Mucosa of gallbladder (tissue), 1 donor: ENCODE measurements at places on chromosomes 7 and 10. TPM values are rescaled to one million over a fixed set of nuclear protein-coding genes. Genes with fewer than 3 reads are reported as not detected.

DNA sequence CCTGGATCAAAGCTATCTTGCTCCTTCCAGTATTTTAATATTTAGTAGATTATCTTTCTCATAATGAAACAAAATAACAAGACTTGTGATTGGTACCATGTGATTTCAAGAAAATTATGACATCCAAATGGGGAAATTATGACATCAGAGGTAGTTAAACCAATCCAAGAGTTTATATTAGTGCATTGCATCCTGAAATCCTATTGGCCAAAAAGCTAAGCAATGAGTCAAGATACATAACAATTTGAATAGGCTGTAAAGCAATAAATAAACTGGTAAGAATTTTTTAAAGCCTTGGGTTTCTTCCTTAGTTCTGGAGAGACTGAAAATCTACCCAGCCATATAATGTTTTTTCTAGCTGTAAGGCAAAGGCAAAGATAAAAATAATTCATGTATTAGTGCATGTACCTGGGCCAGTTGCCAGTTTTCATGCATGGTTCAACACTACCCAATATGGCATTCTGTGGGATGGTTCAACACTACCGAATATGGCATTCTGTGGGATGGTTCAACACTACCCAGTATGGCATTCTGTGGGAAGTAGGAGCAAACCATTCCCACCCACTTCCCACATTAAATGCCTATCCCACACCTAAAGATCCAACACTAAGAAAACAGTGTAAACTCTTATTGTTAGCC, at the start of gene RNF148:
Gene RNF148 (minus strand): TSS at position 51 of the 639 bp plus-strand sequence. CDS start 172 bp downstream, outside the sequence.
- DNase-seq = no peak

GRCh38 chr7:140673774-140674155, 1.0 kb downstream of the ADCK2 start:
- no peak for DNase-seq

DNA sequence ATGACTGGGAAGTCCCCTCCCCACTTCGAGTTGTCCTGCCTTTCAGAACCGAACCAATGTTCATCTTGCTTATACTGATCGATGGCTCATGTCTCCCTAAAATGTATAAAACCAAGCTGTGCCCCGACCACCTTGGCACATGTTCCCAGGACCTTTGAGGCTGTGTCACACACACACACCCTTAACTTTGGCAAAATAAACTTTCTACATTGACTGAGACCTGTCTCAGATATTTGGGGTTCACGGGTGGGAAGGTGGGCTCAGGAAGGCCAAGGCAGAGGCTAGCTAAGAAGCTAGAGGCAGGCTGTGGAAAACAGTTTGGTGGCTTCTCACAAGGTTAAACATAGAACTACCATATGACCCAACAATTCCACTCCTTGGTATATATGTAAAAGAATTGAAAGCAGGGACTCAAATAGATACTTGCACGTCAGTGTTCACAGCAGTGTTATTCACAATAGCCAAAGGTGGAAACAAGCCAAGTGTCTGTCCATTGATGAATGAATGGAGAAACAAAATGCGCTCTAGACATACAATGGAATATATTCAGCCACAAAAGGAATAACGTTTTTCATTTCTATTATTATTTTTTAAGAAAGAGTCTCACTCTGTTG, 15.4 kb downstream of the PRF1 start:
- DNase-seq = no peak

Gene EIF5AL1
- total RNA-seq = 0.14 TPM

DNA sequence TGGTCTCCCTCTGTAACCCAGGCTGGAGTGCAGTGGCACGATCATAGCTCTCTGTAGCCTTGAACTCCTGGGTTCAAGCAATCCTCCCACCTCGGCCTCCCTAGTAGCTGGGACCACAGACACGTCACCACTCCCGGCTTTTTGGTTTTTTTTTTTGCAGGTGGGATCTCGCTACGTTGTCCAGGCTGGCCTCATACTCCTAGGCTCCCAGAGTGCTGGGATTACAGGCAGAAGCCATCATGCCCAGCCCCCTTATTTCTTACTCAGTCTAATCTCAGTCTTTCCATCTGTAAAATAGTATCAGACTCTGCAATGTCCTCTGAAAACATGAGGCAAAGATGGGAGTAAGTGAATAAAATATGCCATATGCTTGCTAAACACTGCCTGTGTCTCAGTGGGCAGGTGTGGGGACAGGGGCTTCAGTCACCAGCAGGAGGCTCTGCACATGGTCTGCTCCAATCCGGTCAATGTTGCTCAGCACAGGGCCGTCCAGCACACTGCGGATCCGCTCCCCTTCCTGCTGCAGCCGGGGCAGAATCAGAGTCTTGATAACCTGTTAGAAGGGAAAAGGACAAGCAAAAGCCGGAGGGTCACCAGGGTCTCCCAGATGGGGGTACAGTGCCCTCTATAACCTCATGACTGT, 8.2 kb downstream of the AP4M1 start:
- no peak for DNase-seq

Gene PPP1R17
- total RNA-seq = not detected

Gene COBL
- 87.3 TPM for total RNA-seq

Gene FOXI2
- total RNA-seq = 0.23 TPM

Gene ECHDC3
- total RNA-seq = 4.1 TPM
